ENCODE measurements at places on chromosomes 3 and 15.
A peak's percentile ranks its signal among the peaks of the same experiment; 100 is the strongest.

DNA sequence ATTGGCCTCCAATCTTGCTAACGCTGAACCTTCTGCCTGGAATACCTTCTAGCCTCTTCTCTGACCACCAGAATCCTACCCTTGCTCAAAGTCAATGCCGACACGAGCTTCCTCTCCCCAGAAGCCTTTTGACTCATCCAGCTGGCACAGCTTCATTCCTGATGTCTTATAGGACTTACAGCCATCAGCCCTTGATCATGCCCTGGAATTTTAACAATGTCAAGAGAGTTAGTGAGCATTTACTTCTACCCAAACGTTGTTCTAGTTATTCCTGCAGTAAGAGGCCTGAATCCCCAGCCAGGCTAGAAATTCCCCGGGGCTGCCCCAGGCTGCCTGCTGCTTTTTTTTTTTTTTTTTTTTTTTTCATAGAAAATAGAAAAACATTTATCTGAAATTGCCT lies 3.9 kb downstream of the CYP1A2 start:
- DNase-seq, result peak; percentile 39

- DNase-seq, result no peak
These were observed 15.4 kb downstream of the SH3BP5 start for GRCh38 chr3:15316998-15317435.

- no peak for DNase-seq
These were observed 15.6 kb downstream of the DCBLD2 start for GRCh38 chr3:98885851-98886250.

DNA sequence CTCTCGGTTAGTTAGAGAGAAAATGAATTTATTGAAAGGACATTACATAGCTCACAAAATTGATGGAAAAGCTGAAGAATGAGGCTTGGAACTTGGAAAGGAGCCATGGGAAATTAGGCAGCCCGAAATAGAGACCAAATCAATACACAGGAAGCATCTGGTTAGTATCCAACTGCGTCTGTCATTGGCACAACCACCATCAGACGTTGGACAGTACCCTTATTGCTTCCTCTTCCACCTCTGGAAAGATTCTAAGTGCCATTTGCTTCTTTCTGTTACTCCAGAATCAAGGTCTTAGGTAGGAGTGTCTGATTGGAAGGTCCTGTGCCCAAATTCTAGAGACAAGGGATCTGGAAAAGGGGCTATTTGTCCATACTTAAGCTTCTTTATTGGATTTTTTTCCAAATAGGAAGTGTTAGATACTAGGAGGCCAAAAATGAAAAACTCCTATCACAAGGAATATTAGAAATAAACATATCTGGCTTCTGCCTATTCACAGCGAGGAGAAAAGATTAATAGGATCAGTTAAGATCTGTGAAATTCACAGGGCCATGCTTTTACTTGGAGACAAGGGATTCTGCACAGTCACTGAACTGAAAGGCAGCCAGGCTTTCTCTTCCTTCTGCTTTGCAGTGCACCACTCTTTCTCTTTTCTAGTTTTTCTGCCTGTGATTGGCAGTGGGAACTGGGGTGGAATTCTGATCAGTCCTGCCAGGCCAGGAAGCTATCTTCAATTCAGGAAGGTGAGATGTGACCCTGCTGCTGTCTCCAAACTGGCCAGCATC lies 10.7 kb upstream of the HACD2 start:
- DNase-seq, result no peak

- no peak for DNase-seq
These were observed 52.2 kb downstream of the LARS2 start for GRCh38 chr3:45440562-45440961.

Measured in AG09309 (cell line).